NCI-H526 (cell line): ENCODE measurements at places on chromosomes 1 and 21.

GRCh38 chr1:94541246-94542087 lies at the start of gene F3:
Gene F3 (minus strand): TSS chr1:94541759. CDS start chr1:94541636, 123 bp downstream.
- peak; percentile 80 for DNase-seq

DNA sequence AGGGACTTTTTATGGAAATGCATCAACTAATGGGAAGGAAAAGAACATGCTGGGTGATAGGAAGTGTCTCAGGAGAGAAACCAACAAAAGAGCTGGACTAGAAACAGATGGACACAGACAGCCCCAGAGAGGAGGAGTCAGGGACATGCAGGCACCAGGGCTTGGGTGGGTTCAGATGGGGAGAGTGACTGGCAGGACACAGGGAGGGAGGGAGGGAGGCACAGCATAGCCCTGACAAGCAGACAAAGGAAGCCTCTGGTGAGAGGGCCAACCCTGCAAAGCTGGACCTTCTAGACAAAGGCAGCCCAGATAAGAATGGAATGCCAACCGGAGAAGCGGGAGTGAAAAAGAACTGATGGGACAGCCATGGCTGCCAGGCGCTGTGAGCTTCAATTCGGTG lies 568.8 kb downstream of the AJAP1 start:
- no peak for DNase-seq

DNA sequence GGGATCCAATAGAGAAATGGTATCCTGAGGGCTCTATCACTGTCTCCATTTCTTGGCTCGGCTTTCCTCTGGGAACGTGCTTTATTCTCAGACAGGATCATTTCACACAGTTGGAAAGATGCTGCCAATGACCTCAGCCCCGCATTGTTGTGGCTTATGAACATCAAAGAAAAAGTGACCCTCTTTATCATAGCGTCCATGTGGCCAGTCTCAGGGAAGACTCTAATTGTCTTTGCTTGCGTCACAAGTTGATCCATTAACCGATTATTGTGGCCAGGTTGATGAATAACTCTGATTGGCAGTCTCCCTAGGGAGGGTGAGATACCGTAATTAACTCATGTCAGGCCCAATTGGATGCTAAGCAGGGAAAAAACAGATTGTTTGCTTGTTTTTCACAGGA lies 10.4 kb upstream of the TMEM9 start:
- no peak for DNase-seq

GRCh38 chr1:226223786-226224244 lies 351 bp downstream of the MIXL1 start:
- DNase-seq, result peak; percentile 44

GRCh38 chr1:161190962-161191521 lies 7.8 kb downstream of the ADAMTS4 start:
- no peak for DNase-seq

- no peak for DNase-seq
Observed at GRCh38 chr1:236568285-236568894, 35.9 kb downstream of the HEATR1 start.

- DNase-seq, result no peak
Observed at GRCh38 chr1:63828322-63829044, 54.7 kb downstream of the ROR1 start.

- no peak for DNase-seq
Observed at GRCh38 chr1:212040629-212041412, 5.3 kb downstream of the DTL start.

- no peak for DNase-seq
Observed at GRCh38 chr1:201370500-201370899, 7.0 kb downstream of the TNNT2 start.

DNA sequence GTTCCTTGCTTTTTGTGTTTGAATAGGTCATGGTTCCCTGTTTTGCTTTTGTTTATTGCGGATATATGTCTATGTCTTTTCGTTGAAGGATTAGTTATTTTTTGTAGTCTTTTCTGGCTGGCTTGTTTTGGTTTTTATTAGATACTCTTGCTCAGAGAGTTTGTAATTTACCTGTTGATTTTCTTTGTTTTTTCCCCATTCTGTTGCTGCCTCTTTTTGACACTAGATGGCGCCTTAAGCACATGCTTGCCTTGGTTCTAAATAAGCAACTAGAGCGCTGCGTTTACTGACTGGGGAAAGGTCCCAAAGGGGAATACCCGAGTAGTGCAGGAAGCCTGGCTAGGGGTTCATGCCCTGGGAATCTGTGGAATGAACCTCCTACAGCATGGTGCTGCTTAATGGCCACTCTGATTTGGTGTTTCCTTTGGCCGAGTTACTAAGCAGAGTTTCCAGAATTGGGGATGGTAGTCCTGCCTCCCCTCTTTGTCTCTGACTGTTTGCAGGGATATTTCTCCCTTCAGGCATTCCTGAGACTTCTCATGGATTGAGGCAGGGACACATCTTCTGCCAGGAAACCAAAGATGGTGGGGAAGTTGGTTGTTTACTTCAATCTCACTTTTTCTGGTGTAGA lies 143.2 kb downstream of the PTPRU start:
- peak; percentile 48 for DNase-seq

- DNase-seq, result peak; percentile 1
Observed at GRCh38 chr1:229230893-229231753, 39.8 kb upstream of the RAB4A start.

GRCh38 chr21:32803651-32804050 lies 32.1 kb upstream of the PAXBP1 start:
- DNase-seq, result no peak

DNA sequence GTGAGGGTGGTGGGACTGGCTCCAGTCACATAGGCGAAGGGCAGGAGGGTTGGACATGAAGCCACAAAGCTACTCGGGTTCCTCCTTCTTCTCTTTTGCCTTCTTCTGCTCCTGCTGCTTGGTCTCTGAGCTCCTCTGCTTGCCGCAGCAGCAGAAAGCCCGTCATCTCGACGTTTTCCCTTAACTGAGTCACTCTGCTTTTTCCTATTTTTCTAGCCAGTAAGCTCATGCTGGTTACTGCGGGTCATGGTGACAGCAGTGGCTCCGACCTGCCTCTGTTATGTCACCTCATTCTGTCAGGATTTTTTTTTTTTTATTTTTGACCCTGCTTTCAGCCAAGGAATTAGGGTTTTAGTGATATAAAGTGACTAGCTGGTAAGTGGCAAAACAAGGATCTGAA lies 2.6 kb upstream of the FMOD start:
- no peak for DNase-seq
